Kidney tubule cell (primary cell): ENCODE measurements at places on chromosomes 12 and 14.

DNA sequence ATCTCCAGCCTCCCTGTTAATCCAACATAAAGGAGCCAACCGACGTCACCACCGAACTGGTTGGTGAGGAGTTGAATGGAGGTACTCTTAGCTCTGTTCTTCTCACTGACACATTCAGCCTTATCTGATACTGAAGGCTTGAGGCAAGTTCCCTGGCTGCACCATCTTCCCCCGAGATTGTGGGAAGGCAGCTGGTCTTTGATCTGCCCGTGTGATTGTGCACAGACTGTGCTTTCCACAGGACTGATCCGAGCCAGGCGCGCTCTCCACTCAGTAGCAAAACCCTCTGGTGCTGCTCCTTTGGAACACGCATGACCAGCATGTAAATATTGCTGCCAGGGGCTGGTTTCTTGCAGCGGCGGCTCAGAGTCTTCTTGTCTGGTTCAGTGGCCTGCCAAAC is 30.1 kb upstream of the DLK1 start:
- DNase-seq: no peak

DNA sequence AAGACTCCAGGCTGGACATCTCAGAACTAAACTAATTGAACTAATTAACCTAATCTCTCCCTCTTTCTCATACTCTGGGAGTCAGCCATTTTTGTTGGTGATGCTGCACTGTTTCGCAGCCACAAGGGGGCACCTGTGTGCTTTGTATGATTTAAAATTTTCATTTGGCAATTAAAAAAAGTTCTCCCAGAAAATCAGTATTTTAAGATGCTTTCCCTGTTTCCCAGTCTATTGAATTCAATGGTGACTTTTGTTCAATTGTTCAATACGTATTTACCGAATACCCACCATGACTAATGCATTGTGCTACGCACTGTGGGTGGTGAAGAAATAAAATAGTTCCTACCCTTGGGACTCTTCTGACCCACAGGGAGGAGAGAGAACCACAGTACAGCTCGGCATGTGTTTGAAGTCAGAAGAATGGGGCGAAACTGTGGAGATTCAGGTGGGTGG is 63.7 kb downstream of the ZNF664 start:
- DNase-seq: peak; percentile 53

GRCh38 chr12:74941670-74942069 is 268.0 kb downstream of the KCNC2 start:
- DNase-seq: no peak

DNA sequence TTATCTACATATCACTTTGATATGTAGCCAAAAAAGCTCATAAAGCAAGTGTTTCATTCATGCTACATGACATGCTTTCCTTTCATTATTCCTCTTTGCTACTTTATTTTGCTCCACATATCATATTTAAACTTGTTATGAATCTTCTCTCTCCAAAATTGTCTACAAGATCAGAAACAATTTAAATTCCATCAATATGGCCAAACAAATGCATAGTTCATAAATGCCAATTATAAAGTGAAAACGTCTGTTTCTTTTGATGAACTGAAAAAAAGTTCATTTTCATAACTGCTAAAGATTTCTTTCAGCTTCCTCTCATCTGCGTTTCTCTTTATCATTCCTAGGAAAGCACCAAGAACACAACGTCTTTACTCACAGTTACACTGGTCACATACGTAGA is 22.8 kb downstream of the USP44 start:
- DNase-seq: no peak

- DNase-seq: no peak
Observed at GRCh38 chr12:52682938-52683574, 2.8 kb upstream of the KRT1 start.

GRCh38 chr14:93937519-93937918 is 10.4 kb downstream of the FAM181A start:
- DNase-seq: peak; percentile 23

- DNase-seq: no peak
Observed at GRCh38 chr14:63504648-63505047, 38.5 kb downstream of the PPP2R5E start.

DNA sequence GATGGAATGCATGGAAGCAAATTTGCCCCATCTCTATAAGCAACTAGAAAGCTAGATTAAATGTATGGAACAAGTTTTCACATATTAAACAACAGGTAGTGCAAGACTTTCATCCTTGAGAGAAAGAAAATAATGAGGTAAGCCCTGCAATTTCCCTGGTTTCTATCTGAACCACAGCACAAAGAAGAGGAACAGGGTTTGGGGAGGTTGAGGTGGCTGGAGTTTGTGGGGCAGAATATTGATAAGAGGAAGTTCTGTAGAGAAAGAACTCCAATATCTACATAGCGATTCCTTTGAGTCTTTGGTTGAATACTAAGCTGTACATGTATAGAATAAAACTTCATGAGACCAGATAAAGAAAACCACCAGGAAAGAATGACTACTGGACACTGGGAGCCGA is 96.3 kb upstream of the CCND2 start:
- no peak for DNase-seq
